ENCODE measurements at places on chromosomes 3 and 15.

GRCh38 chr3:187976365-187976900 is 177.5 kb upstream of the LPP start:
- DNase-seq: no peak

DNA sequence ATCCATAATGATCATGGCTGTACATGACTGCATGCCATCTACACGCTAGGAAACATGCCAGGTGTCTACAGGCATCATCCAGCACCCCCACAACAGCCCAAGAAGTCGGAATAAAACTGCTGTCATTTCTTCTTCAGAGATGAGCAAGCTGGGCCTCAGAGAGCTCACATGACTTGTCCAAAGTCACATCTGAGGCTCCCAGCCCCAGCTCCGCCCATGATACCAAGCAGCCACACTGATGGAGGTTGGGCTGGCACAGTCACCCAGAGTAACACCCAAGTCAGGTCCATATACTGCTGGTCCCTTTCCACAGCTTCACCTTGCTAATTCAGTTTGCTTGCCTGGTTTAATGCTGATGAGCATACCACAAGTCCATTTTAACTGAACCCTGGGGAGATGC is 116.6 kb downstream of the SEC22A start:
- no peak for DNase-seq

- no peak for DNase-seq
These were observed 101.7 kb downstream of the PPP2R3A start for GRCh38 chr3:136067211-136067610.

DNA sequence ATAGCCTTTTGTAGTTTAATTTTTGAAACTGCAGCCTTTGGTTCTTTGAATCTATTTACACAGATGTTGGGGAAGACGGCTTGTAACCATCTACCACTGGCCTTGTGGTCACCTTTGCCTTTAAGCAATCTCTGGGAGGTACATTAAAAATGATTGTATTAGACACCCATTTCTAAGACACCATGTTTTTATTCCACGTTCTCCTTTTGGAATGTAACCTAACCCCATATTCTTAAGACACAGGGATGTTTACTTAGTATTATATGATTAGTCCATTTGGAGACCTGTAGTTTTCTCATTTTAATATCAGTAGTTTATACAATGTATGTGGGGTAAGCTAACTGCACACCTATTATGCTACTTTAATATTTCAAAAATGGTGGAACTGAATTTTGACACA is 175.1 kb upstream of the PLSCR5 start:
- no peak for DNase-seq

GRCh38 chr3:52923963-52924362 is 26.6 kb upstream of the STIMATE start:
- no peak for DNase-seq

GRCh38 chr3:48426401-48426909 is 3.4 kb downstream of the PLXNB1 start:
- DNase-seq: no peak

GRCh38 chr15:72222393-72222792 is 8.6 kb downstream of the PKM start:
- DNase-seq: no peak

- DNase-seq: no peak
These were observed 34.3 kb downstream of the DNAH1 start for GRCh38 chr3:52350416-52350815.

GRCh38 chr3:197019535-197019934 is 10.1 kb downstream of the MELTF start:
- DNase-seq: no peak

- no peak for DNase-seq
These were observed 619.0 kb upstream of the AGTR1 start for GRCh38 chr3:148078658-148079057.
